Cortex of kidney (tissue), 1 donor: ENCODE measurements at places on chromosomes 12 and 14.
A peak's percentile ranks its signal among the peaks of the same experiment; 100 is the strongest.

DNA sequence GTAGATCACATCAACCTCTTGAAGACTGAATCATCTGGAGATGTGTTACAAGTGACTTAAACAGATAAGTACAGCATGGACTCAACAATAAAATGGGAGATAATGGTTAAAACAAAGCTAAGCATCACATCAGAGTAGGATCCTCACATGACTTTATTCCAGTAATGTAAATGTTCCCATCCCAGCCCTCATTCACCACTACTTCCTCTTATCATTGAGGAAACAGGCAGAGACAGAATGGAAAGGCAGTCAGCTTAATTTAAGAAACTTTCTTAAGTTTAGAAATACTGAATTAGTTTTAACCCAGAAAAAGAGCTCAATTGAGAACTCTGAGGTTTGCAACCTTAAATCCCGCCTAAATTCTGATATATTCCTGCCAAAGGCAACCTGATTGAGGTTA, 1.2 kb upstream of the ALG10 start:
- DNase-seq: no peak

GRCh38 chr12:852864-853263, 96.6 kb downstream of the RAD52 start:
- DNase-seq: no peak

GRCh38 chr14:53004976-53005375, 54.1 kb upstream of the FERMT2 start:
- DNase-seq: no peak

DNA sequence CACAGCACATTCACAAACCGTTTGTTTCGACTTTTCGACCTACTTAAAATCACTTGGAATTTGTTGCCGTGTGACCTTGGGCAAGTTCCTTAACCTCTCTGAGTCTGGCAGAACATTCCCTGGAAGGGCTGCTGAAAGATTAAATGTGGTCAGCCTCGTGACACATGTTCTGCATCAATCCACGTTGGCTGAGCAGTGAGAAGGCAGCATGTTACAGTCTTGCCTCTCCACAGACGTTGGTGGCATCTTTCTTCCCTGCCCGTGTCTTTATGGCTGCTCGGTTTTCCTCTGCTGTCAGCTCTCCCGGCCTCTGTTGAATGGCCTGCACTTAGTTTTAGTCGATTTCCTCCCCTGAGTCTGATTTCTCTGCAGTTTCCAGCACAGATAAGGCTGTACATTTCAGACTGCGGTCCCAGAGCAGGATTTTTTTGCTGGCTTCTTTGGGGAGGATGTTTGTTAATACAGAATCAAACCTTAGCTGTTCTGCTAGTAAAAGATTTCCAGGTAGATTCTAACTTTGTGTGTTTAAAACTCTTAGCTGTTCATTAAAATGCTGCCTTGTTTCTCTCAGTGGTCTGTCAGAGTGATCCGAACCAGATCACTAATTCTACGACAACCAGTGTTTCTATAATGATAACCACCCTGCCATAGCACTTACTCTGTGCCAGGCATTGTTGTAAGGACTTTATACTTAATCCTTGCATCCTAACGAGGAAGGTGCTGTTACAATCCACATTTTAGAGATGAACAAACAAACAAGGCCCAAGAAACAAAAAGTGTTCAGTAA, 217.1 kb downstream of the CHST11 start:
- no peak for DNase-seq

DNA sequence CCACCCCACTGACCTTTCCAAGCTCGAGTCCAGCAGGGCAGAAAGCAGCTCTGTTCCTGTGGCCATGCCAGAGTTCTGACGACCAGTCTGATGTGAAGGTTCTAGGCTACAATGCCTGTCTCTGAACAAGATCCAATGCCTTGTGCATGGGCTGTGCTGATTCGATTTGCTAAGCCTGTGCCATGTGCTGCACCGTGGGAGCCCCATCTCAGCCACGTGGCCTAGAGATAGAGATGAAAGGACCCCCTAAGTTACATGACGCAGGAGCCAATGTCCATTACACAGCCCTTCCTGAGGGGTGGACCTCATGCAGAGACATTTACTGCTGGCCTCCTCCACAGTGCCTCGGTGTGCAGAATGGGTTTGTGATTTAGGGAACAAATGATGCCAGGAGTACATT, 256.0 kb downstream of the SLC15A4 start:
- no peak for DNase-seq

DNA sequence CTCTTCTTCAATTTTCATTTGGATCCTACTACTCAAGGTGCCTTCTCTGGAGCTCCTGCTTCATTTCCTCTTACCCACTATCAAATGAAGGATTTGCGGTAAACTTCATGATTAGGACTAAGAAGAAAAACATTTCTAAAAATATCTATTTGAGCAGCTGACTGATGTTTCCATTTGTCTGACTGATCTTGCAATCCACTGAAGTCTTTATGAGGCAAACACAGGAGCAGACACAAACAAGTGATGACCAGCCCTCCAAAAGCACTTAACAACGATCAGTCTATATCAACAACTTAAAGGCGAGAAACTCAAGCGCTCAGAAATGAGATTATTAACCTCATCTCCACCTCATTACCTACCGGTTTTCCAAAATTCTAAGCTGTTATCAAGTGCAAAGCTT, 26.2 kb downstream of the OSBPL8 start:
- DNase-seq: no peak

DNA sequence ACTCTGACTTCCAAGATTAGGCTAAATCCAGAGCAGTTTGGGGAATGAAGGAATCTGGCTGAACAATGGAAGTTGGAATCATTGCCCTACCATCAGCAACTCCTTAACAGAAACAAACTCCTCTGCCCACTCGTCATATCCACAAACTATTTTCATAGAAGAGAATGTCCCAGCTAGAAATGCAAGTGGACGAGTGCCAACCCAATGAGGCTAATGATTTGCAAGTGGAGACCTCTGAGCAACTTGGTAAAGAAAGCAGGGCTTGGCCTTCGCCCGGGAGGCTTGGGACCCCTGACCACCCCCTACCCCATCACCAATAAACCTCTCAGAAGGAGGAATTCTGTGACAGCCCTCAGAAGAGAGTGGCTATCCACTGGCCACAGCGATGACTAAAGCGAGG, 40.0 kb upstream of the DDX11 start:
- DNase-seq: no peak

DNA sequence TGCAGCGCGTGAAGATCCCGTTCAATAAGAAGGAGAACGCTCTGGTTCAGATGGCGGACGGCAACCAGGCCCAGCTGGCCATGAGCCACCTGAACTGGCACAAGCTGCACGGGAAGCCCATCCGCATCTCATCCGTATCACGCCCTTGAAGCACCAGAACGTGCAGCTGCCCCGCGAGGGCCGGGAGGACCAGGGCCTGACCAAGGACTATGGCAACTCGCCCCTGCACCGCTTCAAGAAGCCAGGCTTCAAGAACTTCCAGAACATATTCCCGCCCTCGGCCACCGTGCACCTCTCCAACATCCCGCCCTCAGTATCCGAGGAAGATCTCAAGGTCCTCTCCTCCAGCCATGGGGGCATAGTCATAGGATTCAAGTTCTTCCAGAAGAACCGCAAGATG, 131.9 kb upstream of the FUT8 start:
- DNase-seq: no peak

DNA sequence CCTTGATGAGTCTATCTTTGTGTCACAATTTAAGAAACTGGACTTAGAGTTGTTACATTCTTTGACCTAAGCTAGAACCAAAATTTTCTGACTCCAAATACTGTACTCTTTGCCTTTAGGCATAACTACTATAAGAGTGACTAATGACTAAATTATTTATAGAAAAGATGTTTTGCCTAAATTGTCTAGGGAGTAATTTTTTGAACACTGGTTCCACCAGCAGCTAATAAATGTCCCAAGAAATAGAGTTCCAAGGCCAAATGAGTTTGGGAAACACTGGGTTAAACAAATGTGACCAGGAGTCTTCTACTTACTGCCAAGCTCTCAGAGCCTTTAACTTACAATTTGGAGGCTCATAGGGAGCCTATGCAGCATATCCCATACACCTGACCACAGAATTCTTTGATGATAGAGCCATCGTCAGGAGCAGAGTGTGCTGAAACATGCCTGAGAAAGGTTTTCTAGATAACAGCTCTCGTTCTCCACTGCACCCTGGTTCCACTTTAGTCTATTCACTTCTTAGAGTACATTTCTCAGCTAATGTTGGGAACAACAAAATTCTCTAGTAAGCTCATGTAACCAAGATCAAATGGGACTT, 215.9 kb upstream of the HMGA2 start:
- no peak for DNase-seq

DNA sequence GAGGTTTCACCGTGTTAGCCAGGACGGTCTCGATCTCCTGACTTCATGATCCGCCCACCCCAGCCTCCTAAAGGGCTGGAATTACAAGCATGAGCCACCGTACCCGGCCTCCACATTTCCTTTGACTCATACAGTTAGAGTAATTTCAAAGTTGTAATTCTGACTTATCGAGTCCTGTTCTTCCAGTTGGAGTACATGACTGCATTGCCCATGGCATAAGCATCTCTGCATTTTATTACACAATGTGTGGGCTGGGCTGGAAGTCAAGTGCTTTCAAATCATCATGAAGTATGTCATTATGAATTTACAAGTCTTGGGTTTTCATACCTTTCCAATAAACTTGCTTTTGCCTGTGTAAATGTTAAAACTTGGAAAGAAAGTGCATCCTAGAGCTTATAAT, 1295.7 kb upstream of the FLRT2 start:
- no peak for DNase-seq

DNA sequence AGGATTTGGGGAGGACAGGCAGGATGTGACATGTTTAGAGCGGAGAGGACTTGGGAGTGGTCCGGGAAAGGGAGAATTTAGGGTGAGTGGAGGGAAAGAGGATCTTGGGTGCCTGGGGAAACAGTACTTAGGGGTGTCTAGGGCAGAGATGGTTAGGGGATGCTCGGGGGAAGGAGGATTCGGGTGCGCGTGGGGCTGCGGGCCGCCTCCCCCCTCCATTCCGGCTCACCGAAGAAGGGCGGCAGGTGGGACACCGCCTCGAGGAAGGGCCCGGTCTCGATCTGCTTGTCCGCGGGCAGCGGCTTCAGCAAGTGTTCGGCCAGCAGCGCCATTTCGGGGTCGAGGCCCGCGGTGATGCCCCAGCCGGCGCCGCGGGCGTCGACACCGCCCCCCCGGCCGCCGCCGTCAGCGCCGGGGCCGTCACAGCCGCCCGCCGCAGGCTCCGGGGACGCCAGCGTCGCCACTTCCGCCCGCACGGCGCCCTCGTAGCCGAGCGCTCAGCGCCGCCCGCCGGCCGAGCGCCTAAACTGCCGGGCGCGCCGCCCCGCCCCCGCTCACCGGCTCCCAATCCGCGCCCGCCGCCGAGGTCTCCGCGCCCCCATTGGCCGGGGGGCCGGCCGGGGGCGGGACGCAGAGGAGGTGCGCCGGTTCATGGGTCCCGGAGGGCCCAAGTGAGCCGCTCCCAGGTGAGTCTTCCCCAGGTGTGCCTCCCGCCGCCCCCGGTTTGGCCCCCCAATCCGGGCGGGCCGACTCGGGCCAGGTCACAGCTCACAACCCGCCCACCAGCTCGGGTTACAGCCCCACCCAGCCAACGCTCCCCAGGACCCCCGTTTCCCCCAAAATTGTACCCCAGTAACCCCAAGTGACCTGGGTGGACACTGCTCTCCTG, at the start of gene GLTP:
Gene GLTP (minus strand): TSS at position 499 of the 889 bp plus-strand sequence. CDS start 167 bp downstream, at position 332.
- DNase-seq: peak; percentile 14

DNA sequence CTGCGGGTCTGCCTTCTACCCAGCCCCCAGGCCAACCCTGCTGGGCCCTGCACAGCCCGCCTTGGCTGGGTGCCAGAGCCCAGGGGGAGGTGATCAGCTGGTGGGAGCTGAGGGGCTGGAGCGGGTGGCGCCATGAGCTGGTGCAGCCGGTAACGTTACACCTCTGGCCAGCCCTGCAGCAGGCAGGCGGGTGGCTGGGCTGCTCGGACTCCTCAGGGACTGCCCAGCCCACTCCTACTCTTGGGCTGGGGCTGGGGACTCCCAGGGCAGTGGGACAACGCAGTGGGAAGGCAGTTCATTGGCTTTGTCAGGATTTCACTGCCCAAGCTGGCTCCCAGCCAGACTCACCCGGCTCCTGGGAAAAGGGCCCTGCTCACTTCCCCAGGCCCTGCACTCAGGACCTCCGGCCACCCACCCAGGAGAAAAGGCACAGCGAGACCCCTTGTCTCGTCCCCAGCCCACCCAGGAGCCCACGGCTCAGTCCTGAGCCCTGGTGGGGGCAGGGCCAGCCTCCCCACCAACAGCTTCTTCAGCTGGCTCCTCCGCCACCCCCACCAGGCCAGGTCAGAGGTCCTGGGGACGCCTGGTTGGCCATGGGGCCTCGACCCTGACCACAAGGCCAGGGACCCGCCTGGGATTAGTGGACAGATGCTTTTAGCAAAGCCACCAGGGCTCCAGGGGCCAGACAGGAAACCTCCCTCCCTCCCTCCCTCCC, 1.0 kb downstream of the PGF start:
- DNase-seq: no peak

DNA sequence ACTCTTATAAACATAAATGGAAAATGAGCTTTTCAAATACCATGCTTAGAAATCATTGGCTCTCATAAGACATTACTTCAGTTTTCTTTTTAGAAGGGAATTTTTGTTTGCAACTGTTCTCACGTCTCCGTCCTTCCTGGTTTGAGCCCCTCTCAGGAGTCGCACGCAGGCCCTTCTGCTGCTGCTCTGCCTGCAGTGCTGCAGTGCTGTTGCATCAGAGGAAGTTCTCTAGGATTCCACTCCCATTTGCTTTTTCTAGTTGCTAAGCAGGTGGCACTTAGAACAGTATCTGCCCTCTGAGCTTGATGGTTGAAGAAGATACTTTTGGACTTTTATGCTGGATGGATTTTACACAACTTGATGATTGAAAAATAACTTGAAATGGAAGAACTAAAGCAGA, 70.8 kb downstream of the SCN8A start:
- no peak for DNase-seq

- no peak for DNase-seq
Measured at GRCh38 chr12:130101370-130101769, 60.9 kb upstream of the FZD10 start.

GRCh38 chr12:54662026-54662425, 13.9 kb upstream of the DCD start:
- DNase-seq: no peak

DNA sequence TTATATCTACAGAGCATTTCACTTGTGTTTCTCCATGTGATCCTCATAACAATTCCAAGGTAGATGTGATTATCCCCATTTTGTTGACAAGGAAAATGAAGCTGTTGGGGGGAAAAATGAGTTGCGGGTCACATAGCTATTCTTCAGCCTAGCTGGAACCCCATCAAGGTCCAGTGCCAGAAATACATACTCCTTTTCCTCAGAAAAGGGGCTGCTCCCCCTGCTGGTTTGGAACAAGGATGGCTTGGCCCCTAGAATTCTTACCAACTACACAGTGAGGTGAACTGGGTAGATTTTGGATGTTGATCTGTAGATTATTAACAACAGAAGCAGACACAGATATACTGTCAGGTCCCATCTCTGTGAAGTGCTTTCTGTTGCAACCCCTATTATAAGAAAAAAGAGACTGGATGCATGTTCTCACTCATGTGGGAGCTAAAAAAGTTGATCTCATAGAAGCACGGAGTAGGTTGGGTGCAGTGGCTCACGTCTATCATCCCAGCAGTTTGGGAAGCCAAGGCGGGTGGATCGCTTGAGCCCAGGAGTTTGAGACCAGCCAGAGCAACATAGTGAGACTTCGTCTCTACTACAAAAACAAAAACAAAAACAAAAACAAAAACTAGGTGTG, 8.9 kb downstream of the IKZF4 start:
- DNase-seq: no peak

- no peak for DNase-seq
Measured at GRCh38 chr14:32399920-32400319, 70.8 kb downstream of the AKAP6 start.

GRCh38 chr12:8904665-8905064, 9.6 kb upstream of the PHC1 start:
- DNase-seq: no peak

GRCh38 chr12:47650469-47650868, 55.4 kb downstream of the RPAP3 start:
- no peak for DNase-seq
